Bronchial epithelial cell (primary cell): ENCODE measurements at places on chromosomes 3 and 15. TPM values are rescaled to one million over a fixed set of nuclear protein-coding genes. Genes with fewer than 3 reads are reported as not detected.

The GPR171 gene
- not detected in 2 replicates for total RNA-seq

The BNC1 gene
- 37.6 and 74.2 TPM in 2 replicates for total RNA-seq

The SLC9C1 gene
- not detected in 2 replicates for total RNA-seq

The GORASP1 gene
- 17.9 and 24.6 TPM in 2 replicates for total RNA-seq

The GOLGA8N gene
- 1.6 and 5.2 TPM in 2 replicates for total RNA-seq

The NRROS gene
- not detected in 2 replicates for total RNA-seq

The STRIT1 gene
- total RNA-seq: not detected in 2 replicates

The GOLGA8S gene
- total RNA-seq: under 0.01 TPM in 1 of 2 replicates, not detected in the other

The GHSR gene
- not detected in 2 replicates for total RNA-seq

The GOLGA8K gene
- 0.13 and 0.26 TPM in 2 replicates for total RNA-seq

The CPLX3 gene
- not detected in 2 replicates for total RNA-seq

The SAMMSON gene
- not detected in 2 replicates for total RNA-seq

The DPPA4 gene
- total RNA-seq: not detected in 2 replicates

The MRAS gene
- 2.9 and 3.2 TPM in 2 replicates for total RNA-seq

The LOXL1 gene
- total RNA-seq: 5.3 and 7.2 TPM in 2 replicates

The IL5RA gene
- not detected in 2 replicates for total RNA-seq
